Fibroblast of skin of right quadriceps (primary cell): ENCODE measurements at places on chromosomes 11 and 22.

- DNase-seq, result no peak
Observed at GRCh38 chr11:1761110-1761856, 2.4 kb downstream of the CTSD start.

GRCh38 chr11:120632579-120632978 is 121.0 kb downstream of the GRIK4 start:
- DNase-seq, result no peak

- DNase-seq, result no peak
Observed at GRCh38 chr22:26287382-26288225, 118.3 kb downstream of the SEZ6L start.

- no peak for DNase-seq
Observed at GRCh38 chr11:33291004-33291777, 34.0 kb downstream of the HIPK3 start.

DNA sequence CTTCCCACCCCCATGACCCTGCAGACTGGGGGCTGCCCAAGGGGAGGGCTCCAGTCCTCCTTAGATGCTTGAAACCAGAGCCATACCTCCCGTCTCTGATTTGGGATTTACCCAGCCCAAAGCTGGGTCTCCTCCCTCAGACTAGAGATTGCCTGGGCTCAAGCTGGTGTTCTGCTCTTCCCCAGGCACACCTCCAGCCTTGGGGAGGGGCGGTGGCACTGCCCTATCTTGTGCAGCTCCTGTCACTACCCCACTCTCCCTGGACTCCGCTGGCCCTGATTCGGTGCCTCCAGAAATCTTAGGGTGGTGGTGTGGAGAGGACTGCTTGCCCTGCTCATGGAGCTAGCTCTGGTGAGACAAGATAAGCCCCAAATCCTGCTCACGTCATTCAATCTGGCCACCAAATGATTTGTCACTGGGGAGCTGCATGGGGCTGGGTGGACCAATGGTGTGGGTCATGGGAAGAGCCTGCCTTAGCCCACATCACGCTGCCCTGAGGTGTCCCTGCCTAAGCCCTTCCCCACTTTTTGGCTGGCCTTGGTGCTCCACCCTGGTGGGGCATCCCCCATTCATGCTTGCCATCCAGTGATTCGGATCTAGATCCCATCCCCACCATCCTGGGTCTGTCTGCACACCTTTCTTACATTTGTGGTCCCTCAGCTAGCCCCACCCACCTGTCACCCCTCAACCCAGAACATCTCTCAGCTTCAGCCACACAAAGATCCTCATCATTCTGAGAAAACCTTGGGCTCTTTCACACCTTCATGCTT is 87.7 kb downstream of the PDE2A start:
- no peak for DNase-seq

GRCh38 chr11:108835624-108836023 is 170.8 kb downstream of the DDX10 start:
- no peak for DNase-seq

- DNase-seq, result no peak
Observed at GRCh38 chr11:8102965-8103364, 22.0 kb downstream of the TUB start.

DNA sequence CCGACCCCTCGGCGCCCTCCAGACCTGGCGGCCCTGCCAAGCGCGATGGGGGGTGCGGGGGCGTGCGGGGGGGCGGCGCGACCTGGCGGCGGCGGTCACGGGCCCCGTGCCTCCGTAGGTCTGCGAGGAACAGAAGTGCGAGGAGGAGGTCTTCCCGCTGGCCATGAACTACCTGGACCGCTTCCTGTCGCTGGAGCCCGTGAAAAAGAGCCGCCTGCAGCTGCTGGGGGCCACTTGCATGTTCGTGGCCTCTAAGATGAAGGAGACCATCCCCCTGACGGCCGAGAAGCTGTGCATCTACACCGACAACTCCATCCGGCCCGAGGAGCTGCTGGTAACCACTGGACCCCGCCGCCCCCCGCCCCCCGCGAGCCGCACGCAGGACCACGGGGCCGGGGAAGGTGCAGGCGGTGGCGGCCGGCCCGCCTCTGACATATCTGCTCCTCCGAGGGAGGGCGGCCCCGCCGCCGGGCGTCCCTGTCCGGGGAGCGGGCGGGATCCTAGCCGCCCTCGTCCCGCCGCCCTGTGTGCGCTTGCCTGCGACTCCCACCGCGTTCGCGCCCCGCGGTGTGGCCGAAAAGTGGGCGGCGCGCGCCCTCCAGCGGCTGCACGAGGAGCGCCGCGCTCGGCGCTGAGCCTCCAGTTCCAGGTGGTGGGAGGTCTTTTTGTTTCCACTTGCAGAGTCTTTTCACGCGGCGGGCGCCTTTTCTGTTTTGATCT is 2.1 kb downstream of the CCND1 start:
- DNase-seq, result peak; percentile 80

DNA sequence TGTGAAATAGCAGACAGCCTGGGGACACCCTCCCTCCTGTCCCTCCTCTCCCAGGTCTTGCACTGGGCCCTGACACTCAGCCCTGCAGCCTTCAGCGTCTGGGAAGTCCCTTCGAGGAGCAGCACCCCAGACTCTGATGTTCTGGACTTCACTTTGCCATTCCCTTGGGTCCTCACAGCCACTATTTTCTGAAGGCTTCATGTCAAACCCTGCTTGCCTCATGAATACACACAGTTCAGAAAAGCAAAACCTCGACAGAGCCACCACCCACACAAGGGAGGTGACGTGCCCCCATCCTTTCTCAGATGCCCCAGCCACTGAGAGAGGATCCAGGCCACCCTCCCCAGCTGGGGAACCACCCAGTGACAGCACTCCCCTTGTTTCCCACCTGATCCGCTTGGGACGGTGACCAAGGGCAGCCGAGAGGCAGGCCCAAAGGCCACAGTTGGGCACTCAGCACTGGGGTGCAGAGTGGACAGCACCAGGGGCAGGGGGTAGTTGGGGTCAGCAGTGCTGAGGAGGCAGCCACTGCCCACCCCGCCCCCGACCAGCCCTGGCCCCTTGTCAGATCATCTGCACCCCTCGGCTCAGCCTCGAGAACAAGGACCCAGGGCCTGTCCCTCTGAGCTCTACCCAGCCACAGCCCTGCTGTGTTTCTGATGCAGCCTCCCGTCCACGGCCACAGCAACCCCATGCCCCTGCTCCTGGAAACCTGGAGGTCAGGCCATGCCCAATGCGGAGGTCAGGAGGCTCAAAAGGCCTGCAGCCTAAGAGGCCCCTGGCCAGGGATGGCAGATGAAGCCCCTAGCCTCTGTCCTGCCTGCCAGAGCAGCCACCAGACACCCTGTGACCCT is 3.1 kb upstream of the TNNT3 start:
- no peak for DNase-seq

- DNase-seq, result peak; percentile 90
Observed at GRCh38 chr11:118792570-118793124, 1.7 kb upstream of the DDX6 start.

GRCh38 chr11:111913031-111913861 is 712 bp downstream of the HSPB2 start:
- DNase-seq, result no peak

- peak; percentile 35 for DNase-seq
Observed at GRCh38 chr22:28232204-28232603, 313.1 kb upstream of the PITPNB start.

GRCh38 chr11:37963440-37963839 is 1365.4 kb upstream of the RAG2 start:
- no peak for DNase-seq

GRCh38 chr11:62075438-62075837 is 48.4 kb upstream of the INCENP start:
- DNase-seq, result no peak
